Left lung (tissue), 14 donors: ENCODE measurements at places on chromosomes 5 and 9. TPM values are rescaled to one million over a fixed set of nuclear protein-coding genes. Genes with fewer than 3 reads are reported as not detected.

GRCh38 chr5:112165399-112165798 lies 253.7 kb downstream of the EPB41L4A start:
- no peaks in the 10 kb centered on the region for H3K27me3 ChIP-seq
- H3K4me1 ChIP-seq, result peaks cover 22% of the 10 kb centered on the region
- no peak for DNase-seq
- H3K36me3 ChIP-seq, result no peaks in the 10 kb centered on the region
- H3K27ac ChIP-seq, result no peak overlapping the region

DNA sequence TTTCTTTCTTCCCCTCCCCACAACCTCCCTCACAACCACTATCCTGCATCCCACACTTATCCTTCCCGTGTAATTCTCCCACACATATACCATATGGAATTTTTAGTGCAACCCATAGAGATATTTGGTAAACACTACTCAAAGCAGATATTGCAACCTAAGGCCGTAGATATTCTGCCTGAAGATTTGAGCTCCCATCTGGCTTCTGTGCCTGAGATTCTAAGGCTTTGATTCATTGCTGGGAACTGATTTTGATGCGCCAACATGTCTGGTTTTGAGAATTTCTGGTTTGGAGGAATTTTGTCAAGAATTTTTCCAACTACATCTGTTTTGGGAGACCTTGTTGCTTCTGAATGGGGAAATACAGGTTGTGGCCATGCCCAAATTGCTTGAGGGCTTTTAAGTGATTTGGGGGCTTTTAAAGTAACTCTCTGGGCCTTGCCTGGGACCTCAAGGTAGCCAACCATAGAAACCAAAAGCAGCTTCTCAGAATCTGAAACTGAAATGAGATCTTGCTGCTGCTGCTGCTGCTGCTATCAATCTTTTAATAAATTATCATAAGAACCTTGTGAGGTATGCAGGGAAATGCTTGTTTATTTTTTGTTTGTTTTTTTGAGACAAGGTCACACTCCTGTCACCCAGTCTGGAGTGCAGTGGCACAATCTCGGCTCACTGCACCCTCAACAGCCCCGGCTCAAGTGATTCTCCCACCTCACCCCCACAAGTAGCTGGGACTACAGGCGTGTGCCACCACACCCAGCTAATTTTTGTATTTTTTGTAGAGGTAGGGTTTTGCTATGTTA lies 36.2 kb downstream of the PLAC8L1 start:
- peaks cover 12% of the 10 kb centered on the region for H3K27me3 ChIP-seq
- no peaks in the 10 kb centered on the region for H3K4me1 ChIP-seq
- H3K27ac ChIP-seq, result no peak overlapping the region
- H3K36me3 ChIP-seq, result no peaks in the 10 kb centered on the region

DNA sequence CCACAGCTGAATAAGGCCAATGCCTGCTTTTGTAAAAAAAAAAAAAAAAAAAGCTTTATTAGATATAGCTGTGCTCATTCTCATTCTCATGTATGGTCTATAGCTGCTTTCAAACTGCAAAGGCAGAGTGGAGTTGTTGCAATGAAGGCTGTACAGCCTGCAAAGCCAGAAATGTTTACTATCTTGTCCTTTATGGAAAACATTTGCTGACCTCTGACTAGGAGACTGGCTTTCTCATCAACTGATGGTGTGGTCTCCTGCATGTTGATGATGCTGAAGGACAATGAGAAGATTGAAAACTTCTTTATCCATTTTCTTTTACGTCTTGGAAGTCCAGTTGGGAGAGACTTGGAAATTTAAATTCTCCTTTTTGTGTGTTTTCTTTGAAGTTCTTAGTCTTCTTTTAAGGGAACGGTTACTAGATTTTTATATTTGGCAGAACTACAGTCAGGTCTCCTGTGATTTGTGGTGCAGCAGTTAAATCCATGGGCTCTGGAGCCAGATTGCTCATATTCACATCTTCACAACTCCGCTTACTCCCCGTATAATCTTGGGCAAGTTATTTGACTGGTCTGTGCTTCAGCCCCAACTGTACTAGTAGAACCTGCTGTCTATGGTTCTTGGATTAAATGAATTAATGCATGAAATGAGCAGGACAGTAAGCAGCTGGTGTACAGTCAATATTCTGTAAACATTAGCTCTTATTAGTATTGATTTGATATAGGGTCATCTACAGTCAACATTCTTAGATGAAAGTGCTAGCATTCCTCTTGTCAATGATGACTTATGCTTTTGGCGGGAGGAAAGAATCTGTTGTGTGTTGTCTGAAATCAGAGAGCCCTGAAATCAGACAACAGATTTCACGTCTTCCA lies 39.7 kb upstream of the BASP1 start:
- no peak overlapping the region for H3K27ac ChIP-seq
- H3K36me3 ChIP-seq, result no peaks in the 10 kb centered on the region
- no peaks in the 10 kb centered on the region for H3K4me1 ChIP-seq
- H3K4me3 ChIP-seq, result no peak overlapping the region

DNA sequence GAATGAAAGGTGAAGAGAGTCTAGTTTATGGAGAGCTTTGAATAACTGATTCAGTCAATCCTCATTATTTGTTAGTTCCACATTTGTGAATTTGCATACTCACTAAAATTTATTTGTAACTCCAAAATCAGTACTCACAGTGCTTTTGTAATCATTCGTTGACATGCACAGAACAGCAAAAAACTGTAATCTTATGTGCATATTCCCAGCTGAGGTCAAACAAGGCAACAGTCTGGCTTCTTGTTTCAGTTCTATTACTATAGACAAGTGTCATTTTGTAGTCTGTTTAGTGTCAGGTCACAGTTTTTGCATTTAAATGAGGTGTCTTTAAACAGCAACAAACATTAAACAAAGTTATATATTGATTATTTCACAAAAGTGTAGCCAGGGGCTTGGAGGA lies 142.5 kb downstream of the RNF180 start:
- no peak overlapping the region for H3K27ac ChIP-seq
- no peak for DNase-seq
- no peak overlapping the region for H3K4me3 ChIP-seq
- no peaks in the 10 kb centered on the region for H3K27me3 ChIP-seq
- H3K4me1 ChIP-seq, result no peaks in the 10 kb centered on the region

The PPIC gene
- total RNA-seq, result 46.8 TPM
